ENCODE measurements at places on chromosomes 13 and 19.

DNA sequence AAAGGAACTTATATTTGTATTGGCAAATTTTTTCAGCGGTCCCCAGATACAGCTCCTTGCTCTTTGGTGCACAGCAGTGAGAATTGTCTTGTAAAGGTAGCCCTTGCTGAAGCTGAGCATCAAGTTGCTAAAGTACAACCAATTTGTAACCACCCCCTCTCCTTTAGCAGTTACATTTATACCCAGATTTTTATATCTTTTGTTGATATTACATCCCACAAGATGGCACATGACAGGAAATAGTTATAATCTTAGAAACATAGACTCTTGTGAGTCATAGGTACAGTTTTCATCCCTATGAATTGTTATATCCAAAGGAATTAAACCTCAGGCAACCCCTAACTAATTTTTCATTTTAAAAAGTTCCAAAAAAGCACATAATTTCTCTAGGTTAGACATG is 523.0 kb upstream of the SLITRK1 start:
- no peak for DNase-seq

DNA sequence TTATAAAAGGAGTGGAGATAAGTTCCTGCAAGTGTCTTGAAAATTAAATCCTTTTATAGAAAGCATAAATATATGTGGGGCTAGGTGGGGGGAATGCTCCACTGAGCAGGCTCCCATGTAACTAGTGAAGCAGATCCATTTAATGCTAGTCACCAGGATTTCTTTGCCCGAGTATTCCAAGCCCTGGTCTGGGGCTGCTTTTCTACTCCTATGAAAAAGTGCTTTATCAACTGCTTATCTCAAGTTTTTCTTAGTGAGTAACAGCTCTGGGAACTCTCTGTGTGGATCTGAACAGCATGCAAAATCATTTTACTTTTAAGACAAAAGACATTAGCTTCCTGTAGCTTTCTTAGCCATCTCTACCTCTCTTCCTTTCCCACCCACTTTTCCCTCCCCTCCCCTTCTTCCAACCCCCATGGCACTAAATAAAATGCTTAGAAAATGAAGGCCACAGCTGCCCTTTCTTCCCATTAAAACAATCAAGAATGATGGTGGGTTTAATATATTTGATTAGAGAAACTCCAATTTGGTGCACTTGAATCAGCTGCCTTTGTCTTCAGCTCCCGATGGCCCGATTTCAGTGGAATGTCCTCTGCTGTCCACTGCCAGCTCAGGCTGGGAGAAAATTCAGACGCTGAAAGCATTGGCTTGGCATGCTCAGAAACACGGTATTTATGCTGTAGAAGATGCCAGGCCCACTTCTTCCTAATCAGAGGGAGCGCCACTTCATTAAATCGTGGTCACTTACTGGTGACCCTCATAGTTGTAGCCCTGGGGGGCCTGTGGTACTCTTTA is 475.1 kb downstream of the FOXO1 start:
- DNase-seq = no peak

DNA sequence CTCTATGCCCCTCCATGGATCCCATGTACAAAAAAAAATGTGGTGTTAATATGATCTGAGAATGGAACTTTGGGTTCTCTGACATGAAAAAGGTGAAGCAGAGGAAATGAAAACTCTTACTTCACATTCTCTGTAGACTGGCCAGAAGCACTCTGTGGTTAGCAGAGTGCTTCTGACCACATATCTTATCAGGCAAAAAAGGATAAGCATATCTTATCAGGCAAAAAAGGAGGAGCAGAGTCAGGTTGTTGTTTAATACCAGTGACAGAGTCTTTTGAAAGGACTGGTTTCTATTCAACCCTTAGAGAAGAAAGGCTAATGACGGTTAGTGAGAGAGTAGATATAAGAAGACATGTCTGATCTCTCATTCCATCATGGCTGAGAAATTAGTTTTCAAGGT is 1404.8 kb downstream of the SLITRK1 start:
- no peak for DNase-seq

DNA sequence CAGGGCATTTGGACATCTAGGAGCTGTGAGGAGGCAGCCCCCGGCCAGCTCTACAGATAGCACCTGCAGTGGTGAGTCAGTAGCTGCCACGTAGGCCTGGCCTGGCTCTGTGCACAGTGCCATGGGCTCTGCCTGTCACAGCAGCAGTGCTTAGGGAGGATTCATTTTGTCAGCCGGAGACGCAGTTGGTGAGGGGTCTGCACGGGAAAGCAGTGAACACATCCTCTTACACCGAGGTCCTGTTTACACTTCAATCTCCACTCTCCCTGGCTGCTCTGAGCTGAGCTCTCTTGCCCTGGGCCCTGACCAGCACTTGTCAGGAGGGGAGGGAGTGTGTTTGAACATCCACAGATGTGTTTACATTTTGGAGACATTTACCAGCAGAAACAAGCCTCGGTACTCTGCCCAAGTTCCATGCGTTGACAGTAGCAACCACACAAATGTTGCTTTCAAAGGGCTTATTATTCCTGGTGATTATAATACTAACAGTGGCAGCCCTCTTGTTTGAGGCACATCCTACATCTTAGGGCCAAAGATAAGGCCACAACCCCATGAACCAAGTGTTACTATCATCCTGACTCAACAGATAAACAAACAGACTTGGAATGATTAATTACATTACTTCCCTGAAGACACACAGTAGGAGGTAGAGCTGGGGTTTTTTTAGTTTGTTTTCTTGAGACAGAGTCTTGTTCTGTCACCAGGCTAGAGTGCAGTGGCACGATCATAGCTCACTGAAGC is 148.9 kb downstream of the USP12 start:
- peak; percentile 36 for DNase-seq

DNA sequence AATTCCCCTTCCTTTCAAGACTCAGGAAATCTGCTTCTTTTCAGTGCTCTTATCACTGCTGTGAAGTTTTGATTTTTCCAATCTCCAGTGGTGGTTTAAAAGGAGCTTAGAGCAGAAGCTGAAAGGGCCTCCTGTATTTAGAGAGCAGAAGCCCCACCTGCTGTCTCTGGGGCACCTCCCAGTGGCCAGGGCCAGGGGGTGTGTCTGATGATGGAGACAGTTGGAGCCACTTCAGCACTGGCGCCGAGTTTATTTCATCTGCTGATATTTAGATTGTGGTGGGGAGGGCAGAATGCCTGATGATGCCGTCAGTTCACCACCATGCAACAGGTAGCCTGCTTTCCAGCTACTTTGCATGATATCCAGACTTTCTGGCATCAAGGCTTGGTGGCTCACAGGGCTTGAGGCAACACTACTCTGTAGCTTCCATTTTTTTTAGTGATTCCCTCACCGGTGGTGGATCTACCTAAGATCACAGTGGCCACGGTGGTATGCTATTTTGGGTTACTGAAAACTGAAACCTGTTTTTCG is 371.9 kb downstream of the KCNRG start:
- DNase-seq = no peak

DNA sequence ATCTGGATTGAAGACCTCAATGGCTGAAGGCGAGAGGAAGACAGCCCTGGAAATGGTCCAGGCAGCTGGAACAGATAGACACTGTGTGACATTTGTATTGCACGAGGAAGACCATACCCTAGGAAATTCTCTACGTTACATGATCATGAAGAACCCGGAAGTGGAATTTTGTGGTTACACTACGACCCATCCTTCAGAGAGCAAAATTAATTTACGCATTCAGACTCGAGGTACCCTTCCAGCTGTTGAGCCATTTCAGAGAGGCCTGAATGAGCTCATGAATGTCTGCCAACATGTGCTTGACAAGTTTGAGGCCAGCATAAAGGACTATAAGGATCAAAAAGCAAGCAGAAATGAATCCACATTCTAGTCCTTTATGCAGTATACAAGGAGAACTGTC is 1.2 kb downstream of the POLR1D start:
- no peak for DNase-seq

- peak; percentile 33 for DNase-seq
Measured at GRCh38 chr13:62512194-62513141, 1096.8 kb upstream of the PCDH20 start.

GRCh38 chr19:49502866-49503581 is 6.8 kb downstream of the RPS11 start:
- peak; percentile 39 for DNase-seq

GRCh38 chr13:44022196-44022595 is 142.5 kb downstream of the LACC1 start:
- DNase-seq = no peak

DNA sequence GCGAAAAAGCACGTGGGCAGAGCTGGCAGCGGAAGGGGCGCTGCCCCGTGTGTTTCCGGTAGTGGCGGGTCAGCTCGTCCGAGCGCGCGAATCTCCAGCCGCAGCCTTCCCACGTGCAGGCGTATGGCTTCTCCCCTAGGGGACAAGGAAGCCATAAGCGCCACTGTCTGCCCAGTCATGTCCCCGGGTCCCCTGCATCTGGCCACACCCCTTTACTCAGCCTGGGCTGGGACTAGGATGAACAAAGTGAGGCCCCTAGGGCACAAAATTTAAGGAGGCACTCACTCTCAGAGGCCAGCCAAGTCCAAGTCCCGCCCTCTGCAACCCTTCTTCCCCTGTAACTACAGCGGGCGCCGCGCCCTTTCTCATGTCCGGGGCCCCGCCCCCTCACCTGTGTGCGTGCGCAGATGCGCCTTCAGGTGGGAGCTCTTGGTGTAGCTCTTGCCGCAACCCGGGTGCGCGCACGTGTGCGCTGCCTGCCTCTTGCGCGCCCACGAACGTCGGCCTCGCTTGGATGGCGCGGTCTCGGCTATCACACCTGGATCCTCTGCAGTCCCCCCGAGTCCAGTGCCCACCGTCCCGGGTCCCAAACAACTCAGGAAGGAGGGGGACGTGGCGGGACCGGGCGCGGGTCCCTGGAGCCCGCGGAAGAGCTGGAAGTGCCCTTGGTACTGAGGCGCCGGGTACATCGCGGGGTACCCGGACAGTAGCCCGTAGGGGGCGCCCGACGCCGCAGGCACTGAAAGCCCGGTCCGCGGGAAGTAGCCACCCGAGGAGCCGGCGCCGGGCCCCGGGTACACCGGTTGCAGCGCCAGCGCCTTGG is 1.9 kb downstream of the KLF1 start:
- DNase-seq = peak; percentile 39

- no peak for DNase-seq
Measured at GRCh38 chr13:20561741-20562140, 5.2 kb upstream of the IFT88 start.

GRCh38 chr13:99484473-99484872 is 16.8 kb upstream of the TM9SF2 start:
- DNase-seq = peak; percentile 30

DNA sequence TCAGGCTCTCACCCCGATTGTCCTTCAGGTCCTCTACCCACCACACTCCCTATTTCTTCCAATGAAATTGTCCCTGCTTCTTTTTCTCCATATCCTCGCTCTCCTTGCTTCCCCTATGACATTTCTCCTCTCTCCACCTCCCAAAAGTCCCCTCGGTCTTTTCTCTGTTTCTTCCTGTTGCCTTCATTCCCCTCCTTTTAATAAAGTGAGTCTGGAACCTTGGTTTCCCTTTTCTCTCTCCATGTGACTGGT is 676 bp upstream of the ZNF574 start:
- DNase-seq = no peak

GRCh38 chr13:73273745-73274144 is 214.9 kb downstream of the KLF5 start:
- no peak for DNase-seq

GRCh38 chr13:80787604-80788003 is 446.7 kb upstream of the SPRY2 start:
- no peak for DNase-seq

GRCh38 chr19:38852231-38853044 is 2.7 kb upstream of the HNRNPL start:
- peak; percentile 39 for DNase-seq

DNA sequence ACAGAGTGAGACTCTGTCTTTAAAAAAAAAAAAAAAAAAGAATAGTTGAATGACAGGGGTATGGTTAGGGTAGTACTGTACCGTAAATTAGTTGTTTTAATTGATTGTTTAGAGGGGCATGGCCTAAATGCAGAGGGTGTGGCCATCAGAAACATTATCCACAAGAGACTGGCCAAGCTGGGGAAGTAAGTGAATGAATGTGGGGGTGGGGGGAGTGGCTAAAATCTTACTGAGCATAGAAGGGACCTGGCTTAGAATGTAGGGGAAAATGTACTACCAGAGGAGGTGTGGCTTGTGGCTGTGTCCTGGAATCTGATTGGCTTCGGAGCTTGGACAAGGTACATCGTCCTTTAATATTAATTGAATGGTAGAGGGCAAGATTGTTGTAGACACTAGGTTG is 3.8 kb downstream of the BCL2L12 start:
- DNase-seq = no peak

DNA sequence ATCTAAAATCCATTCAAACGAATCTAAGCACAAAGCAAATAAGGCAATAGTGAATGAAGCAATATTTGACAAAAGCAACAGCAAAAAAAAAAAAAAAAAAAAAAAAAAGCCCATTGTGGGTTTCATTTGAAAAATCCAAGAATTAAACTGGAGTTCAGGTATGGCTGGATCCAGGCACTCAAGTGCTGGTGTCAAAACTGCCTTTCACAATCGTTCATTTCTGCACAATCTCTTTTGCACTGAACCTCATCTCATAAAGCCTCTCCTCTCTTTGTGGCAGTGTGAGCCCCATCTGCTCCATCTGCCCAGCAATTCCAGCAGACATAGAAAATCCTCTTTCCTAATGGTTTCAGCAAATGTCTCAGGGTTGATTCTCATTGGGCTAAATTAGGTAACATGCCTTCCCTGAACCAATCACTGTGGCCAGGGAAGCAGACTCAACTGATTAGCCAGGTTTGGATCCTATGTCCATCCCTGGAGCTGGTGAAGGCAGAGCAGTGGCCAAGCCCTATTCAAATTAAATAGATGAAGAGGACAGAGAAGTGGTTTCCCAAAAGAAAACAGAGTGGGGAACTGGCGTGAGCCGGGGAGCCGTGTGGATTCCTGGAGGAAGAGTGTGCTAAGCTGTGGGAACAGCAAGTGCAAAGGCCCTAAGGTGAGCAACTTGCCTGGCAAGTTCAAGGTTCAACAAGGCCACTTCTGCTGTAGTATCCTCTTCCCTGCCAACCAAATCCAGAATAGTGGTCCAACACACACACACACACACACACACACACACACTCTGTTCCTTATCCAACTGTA is 1.2 kb upstream of the HIF3A start:
- DNase-seq = no peak

- DNase-seq = no peak
Measured at GRCh38 chr13:100129605-100130004, 40.7 kb downstream of the PCCA start.

DNA sequence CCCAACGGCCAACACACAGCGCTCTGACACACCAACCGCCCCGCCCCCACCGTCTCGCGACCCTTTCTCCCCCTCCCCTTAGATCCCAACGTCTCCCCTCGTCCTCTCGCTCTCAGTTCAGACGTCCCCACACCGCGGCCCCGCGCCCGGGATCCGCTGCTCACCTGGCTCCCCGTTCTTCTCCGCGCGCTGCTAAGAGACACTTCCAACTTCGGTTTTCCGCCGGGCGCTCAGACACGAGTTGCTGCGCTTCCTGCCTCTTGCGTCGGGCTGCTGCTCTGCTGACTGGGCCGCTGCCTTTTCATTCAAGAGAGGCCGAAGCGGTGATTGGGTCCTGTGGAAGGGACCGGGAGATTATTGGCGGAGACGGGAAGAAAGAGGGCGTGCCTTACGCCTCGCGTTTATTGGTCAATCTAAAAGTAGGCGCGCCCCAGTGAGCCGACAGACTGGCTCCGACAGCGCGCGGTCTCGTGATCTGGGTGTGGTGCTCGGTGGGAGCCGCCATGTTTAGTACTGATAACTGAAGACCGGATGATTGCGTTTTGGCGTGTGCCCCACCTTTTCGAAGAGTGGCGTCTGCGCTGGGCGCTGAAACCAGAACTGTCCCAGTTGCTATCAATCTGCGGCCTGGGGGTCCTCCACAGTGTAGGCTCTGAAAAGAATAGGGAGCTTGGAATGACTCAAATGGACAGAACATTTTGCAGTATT is at the start of gene DDX39A:
DDX39A (minus strand) TSS at position 236 of the 708 bp plus-strand sequence. CDS start 6,121 bp downstream, outside the sequence.
- peak; percentile 98 for DNase-seq

GRCh38 chr13:26488236-26489003 is 69.1 kb upstream of the WASF3 start:
- no peak for DNase-seq

Measured in NCI-H460 (cell line).